NCI-H1436 (cell line): ENCODE measurements at places on chromosomes 4 and X.

DNA sequence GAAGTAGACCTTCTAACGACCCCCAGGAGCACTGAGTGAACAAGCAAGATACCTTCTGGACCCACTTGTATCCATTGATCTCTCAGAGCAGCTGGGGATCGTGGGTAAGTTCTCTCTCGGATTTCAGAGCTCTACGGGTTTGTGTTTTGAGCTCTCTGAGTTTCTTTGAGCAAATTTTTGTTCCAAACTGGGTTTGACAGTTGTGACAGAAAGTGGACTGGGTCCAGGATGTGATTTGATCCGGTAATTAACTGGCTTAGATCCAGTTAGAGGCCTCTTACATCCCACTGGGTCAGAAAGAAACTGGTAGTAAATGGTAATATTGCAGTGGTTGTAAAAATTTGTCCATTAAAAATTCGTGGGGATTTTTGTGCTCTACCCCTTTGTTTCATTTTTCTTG, 459.2 kb downstream of the INPP4B start:
- no peak for DNase-seq

GRCh38 chr4:158644760-158645159, 26.9 kb downstream of the C4orf46 start:
- DNase-seq, result no peak

- peak; percentile 1 for DNase-seq
Observed at GRCh38 chr4:168453146-168453545, 27.1 kb downstream of the DDX60L start.

- no peak for DNase-seq
Observed at GRCh38 chrX:10582945-10583344, 37.4 kb downstream of the MID1 start.

- DNase-seq, result no peak
Observed at GRCh38 chrX:37690119-37690518, 4.5 kb downstream of the XK start.

GRCh38 chr4:113457886-113458285, 303.7 kb downstream of the CAMK2D start:
- no peak for DNase-seq

GRCh38 chrX:132876523-132877338, 81.7 kb downstream of the HS6ST2 start:
- no peak for DNase-seq

GRCh38 chr4:186494496-186494895, 60.9 kb downstream of the MTNR1A start:
- DNase-seq, result no peak

DNA sequence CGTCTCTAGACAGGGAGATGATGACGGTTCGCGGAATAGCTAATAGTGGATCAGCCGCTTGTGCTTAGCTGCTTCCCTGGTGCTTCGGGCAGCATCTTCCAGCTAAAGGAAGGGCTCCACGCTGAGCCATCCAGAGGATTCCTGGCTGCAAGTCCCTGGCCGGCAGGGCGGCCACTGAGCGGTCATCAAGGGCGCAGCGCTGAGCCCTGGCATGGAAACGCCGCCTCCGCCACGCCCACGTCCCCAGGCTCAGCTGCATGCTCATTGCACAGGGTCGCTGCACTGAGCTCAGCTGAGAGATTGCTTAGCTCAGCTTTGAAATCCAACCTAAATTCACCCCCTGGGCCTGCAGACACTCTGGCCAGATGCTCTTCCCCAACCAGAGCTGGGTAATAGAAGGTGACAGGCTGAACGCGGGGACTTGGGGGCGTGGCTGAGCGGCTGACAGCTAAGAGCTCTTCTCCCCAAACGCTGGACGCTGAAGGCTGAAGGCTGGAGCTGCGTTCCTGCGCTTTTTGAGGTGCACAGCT, 118.2 kb upstream of the KIT start:
- DNase-seq, result peak; percentile 32

GRCh38 chr4:138611721-138612120, 369.6 kb upstream of the SLC7A11 start:
- DNase-seq, result no peak

GRCh38 chr4:17284323-17285175, 227.3 kb downstream of the QDPR start:
- DNase-seq, result no peak

- no peak for DNase-seq
Observed at GRCh38 chrX:98516120-98516519, 1632.4 kb downstream of the RPA4 start.

DNA sequence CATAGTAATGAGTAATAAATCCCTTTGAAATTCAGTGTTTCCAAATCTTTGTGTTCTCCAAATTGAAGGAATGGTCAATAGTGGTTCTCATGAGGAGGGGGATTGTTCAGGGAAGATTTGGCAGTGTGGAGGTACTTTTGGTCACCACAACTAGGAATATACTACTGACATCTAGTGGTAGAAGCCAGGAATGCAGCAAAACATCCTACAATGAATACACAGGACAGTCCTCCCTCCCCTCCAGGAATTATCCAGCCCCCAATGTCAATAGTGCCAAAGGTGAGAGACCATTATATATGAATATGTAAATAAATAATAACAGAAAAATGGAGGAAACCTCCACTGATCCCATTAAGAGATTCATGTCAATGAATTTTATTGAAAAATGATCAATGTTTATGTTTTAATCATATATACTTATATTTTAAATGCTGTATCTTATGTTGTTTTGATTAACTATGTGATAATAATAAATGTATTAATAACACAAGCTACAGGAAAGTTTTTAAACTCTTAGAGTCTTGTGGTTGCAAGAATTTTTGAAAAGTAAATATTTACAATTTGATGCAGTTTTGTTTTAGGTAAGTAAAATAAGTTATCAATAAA, 14.4 kb upstream of the FAM9A start:
- DNase-seq, result no peak

GRCh38 chr4:20603671-20604313, 96.5 kb upstream of the PACRGL start:
- DNase-seq, result no peak

- no peak for DNase-seq
Observed at GRCh38 chrX:32455704-32456103, 755.6 kb downstream of the DMD start.

- no peak for DNase-seq
Observed at GRCh38 chr4:155667568-155668511, 1.2 kb downstream of the GUCY1A1 start.

- DNase-seq, result no peak
Observed at GRCh38 chrX:108167211-108167872, 75.8 kb downstream of the ATG4A start.

- DNase-seq, result no peak
Observed at GRCh38 chrX:2781698-2782097, 29.9 kb downstream of the XG start.

DNA sequence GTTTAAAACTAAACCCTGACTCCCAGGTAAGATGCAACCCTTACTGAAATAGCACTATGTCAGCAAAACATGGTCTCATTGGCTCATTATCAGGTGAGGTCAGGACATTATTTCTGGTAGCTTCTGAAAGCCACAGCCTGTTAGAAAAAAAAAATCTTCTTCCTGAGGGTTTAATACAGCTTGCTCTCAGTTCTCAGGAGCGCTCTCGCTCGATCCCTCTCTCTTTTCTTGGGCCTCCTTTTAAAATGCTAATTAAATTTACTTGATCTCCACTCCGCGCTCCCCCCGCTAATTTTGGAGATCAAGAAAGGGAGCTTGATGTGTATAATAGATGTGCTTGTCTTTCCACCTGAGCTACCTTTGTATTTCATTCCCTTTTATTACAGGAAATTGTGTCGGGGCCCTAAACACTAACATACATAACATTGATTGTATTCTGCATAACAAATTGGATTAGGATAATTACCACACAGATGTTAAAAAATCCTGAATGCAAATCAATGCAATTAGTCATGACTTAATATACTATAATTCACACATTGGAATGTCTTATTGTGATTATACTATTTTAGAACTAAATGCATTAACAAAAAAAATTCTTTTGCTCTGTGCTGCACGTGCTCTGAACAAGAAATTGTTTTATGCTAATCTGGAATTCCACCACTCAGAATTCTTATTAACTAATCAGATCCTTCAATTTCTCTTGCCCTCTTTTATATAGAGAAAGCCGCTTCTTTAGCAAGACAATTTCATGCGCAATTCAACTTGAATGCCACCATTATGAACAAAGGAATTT, 101.6 kb upstream of the TEX13D start:
- DNase-seq, result no peak

- peak; percentile 56 for DNase-seq
Observed at GRCh38 chrX:150848914-150849365, 49.5 kb downstream of the CD99L2 start.

DNA sequence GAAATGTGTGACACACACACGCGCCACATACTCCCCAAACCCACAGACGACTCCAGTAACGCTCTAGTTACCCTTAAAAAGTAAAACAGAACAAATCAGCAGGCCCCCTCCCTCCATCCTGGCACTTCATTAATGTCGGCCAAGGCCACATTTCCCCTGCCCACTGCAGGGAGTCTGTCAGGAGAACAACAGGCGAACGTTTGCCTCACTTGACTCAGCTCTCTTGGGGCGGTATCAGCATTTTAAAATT, 671 bp upstream of the FHIP1A start:
- no peak for DNase-seq

GRCh38 chr4:8689741-8690140, 97.2 kb downstream of the CPZ start:
- DNase-seq, result no peak

DNA sequence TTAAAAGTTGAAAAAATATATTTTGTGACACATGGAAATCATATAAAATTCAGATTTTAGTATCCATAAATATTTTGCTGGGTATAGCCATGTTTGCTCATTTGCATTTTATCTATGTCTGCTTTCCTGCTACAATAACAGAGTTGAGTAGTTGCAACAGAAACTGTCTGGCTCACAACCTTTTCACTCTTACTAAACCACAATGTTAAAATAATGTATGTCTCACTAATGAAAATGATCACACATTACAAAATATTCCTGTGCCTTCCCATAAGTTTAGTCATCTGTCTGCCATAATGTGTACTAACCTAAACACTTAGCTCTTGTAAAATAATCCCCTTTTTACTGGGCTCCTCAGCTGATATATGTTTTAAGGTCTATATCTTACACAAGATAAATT, 174.0 kb upstream of the PRPS2 start:
- DNase-seq, result no peak

- no peak for DNase-seq
Observed at GRCh38 chr4:188680004-188680666, 540.9 kb downstream of the TRIML1 start.

GRCh38 chr4:40887764-40888131, 138.0 kb downstream of the NSUN7 start:
- no peak for DNase-seq

DNA sequence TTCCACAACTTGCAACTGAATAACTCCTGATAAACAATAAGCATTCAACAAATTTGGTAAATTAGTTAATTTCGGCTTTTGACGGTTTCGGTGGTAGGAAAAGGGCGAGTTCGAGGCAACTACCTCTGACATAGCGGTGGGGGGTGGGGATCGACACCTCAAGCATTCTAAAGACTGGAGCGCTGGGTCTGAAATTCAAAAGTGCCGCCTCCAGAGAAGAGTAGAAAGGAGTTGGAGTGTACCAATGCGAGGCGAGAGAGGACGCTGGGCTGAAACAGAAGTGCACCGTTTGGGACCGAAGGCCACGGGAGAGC, 725 bp downstream of the SMC1A start:
- DNase-seq, result peak; percentile 59

- no peak for DNase-seq
Observed at GRCh38 chr4:24226023-24226422, 336.2 kb upstream of the PPARGC1A start.

DNA sequence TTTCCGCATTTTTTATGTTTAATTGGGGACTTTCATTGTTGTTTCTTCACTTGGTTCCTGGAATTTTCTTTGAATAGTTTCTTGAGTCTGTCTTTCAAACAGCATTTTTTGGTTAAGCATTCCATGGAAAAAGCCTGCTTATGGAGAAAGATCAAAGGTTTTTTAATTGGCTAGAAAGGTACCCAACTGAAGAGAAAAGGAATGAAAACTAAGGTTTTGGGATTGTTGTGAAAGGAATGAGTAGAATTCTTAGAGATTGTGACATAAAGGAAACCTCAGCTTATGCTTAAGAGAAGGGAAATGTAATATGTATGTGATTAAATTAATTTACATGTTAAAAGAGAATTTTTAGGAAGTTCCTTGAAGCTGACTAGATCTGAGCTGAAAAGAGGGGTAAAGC, 82.8 kb downstream of the CCKAR start:
- no peak for DNase-seq

GRCh38 chrX:154409222-154409871, at the start of gene DNASE1L1:
Gene DNASE1L1, minus strand, starts transcription at chrX:154409254. Its CDS starts 3,686 bp downstream, at chrX:154405568.
- DNase-seq, result no peak

GRCh38 chr4:98937986-98938720, 9.2 kb upstream of the EIF4E start:
- DNase-seq, result no peak

GRCh38 chr4:1474126-1475090, 68.2 kb upstream of the NKX1-1 start:
- no peak for DNase-seq

- no peak for DNase-seq
Observed at GRCh38 chr4:168641811-168642140, 144.9 kb downstream of the PALLD start.

GRCh38 chr4:150582146-150582872, at the start of gene MAB21L2:
Gene MAB21L2, plus strand, starts transcription at chr4:150582151. Its CDS starts 879 bp downstream, at chr4:150583030.
- no peak for DNase-seq

GRCh38 chr4:4981427-4981826, 37.8 kb downstream of the CYTL1 start:
- DNase-seq, result no peak

GRCh38 chrX:132086672-132087071, 41.1 kb downstream of the FRMD7 start:
- DNase-seq, result no peak

- no peak for DNase-seq
Observed at GRCh38 chrX:5718651-5719050, 510.0 kb downstream of the NLGN4X start.

DNA sequence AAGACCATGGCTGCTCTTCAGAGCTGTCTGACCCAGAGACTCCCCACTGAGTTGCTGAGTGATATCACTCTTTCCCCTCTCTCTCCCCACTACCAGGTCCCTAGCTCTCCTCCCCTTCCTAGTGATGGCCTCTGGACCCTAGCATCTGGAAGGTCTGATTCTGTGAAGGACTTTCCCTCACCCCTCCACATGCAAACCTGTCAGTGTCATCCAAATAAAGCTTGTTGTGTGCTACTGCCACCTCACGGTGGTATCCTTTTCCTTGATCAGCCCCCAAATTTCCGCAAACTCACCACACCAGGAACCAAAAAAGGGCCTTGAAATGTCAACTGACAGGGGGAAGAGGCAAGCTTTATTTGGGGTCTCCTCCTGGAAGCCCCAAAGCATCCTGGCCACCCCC, 500.2 kb downstream of the IDS start:
- no peak for DNase-seq

DNA sequence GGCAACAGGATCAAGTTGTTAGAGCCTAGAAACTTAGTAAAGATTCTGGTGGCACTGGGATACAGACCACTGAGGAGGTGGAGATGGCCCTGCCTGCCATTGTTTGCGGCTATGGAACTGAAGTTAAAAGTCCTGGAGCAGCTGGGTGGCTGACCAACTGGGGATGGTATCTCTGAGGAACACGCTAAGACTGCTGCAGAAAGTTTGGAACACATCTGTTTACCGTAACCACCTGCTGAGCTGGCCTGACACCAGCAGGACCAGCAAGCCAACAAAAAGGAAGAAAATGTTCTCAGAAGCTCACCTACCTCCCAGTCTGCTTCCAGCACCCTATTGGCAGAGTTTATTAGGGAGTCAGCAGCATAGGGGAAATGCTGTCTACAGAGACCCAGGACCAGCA, 17.4 kb upstream of the PACRGL start:
- DNase-seq, result no peak
